Stimulated activated CD8-positive, alpha-beta memory T cell treated with anti-CD3 and anti-CD28 coated beads, Interleukin-4, amount 100 ng/mL, for 24 hours (primary cell): ENCODE measurements at places on chromosomes 13 and 19.

DNA sequence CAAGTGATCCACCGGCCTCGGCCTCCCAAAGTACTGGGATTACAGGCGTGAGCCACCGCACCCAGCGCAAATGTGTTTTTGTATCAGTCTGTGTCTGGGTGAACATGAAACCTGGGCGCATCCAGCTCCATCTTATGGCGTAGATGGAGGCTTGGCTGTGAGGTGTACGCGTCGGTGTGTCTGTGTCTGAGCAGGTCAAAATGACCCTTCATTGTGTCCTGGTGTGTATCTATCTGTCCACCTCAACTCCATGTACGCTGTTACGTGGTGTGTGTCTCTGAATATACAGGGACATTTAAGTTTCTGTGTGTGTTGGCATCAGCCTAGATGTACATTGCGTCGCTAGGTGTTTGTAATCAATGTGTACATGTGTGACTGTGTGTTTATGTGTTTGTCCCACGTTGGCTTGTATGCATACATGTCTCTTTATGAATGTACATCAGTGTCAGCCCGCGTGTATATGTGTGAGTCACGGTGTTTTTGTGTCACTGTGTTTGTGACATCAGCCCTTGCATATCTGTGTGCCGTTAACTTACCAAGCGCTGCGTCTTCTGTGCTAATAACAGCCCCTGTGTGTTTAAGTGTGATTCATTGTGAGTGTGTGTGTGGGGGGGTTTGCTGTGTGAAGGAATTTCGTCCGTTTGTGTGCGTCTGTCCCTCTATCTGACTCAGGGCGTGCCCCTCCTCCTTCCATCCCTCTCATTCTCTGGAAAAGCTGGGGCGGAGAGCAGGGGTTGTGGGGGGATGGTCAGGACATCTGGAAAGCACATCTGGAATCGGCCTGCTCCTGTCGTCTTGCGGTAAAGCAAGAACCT is 6.4 kb downstream of the AXL start:
- peak; percentile 10 for DNase-seq

GRCh38 chr19:52336117-52336790 is at the start of gene ZNF610:
ZNF610 (plus strand) TSS chr19:52336243; CDS start chr19:52349173, 12,930 bp downstream.
- peak; percentile 83 for DNase-seq

GRCh38 chr13:98429977-98430736 is 146.8 kb downstream of the STK24 start:
- no peak for DNase-seq

GRCh38 chr13:112984501-112984900 is 15.5 kb downstream of the MCF2L start:
- DNase-seq = no peak

DNA sequence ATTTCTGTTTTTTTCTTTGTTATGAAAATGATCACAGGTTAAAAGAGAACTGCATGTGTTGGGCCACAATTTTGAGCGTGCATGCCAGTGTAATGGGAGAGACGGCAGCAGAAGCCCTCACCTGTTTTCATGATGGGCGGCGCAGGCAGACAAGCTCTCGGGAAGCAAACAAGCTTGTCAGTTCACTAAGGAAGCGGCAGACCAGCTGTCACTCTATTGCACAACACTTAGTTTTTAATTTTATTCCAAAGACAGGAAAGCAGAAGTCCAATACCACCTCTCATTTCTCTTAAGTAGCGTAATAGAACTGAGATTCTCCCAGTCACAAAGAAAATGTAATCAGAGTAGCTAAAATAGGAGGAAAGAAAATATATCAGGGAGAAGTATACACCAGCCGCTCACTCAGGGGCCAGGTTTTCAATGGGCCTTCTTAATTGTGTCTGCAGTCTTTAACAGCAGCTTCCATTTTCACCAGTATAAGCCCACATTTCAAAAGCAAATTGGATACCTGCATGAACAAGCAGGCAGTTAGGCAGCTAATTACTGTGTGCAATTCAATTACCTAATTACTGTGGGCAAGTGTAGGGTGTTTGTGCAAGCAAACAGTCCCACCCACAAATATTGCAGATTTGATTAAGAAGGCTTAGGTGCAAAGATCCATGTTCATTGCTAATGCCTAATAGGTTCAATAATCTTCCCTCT is 711.4 kb downstream of the DIAPH3 start:
- no peak for DNase-seq
